Activated effector memory CD4-positive, alpha-beta T cell treated with Interleukin-2 at 50 U/mL for 16 hours (primary cell): ENCODE measurements at places on chromosomes 16 and 17.

GRCh38 chr17:44203731-44204440, 4.2 kb upstream of the ATXN7L3 start:
- DNase-seq: no peak

GRCh38 chr17:38556239-38556638, 49.5 kb downstream of the SRCIN1 start:
- DNase-seq: no peak

DNA sequence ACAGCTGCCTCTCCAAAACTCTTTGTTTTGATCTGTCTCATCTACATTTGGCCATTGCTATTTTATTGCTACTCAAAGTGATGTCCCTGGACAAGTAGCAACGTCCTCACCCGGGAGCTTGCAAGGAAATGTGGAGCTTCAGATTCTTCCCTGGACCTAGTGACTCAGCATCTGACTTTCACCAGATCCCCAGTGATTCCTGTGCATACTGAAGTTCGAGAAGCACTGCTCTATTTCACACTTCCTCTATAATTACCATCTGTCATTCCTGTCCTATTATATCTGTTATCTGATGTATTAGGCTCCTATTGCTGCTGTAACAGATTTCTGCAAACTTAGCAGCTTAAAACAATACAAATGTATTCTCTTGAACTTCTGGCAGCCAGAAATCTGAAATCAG, 28.5 kb upstream of the VAT1L start:
- no peak for DNase-seq

DNA sequence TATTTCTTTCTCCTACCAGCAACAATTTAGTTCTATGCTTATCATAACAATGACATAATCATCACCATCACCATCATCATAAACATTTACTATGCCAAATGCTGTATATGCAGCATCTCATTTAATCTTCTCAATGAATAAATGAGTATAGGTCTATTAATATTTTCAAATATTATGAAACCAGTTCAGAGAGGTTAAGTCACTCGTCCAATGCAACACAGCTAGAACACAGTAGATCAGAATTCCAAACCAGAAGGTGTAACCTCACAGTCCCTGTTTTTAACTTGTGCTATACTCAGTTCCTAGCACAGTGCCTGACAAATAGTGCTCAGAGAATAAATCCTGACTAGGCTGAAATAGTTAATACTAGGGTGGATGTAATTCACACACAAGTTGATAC, 314.8 kb downstream of the XYLT1 start:
- no peak for DNase-seq

- DNase-seq: no peak
Measured at GRCh38 chr16:72938795-72939164, 109.1 kb downstream of the ZFHX3 start.

DNA sequence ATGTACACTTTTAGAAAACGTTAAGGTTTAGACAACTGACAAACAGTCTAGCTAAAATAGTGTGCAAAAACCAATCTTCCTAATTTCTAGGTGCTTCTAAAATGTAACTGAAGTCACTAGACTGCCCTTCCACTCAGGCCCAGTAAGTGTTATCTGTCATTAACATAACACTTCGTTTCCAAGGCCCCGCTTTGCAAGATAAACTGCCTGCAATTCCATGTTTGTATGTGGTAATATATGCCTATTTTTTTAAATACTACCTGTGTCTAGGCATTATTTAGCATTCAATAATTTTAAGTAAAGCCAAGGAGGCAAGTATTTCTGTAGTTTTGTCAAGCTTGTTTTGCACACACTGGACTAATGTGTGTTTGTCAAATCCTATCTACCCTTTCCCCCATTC, 3.2 kb downstream of the USP32 start:
- DNase-seq: no peak

- no peak for DNase-seq
Measured at GRCh38 chr17:60901242-60901641, 223.6 kb downstream of the BCAS3 start.

DNA sequence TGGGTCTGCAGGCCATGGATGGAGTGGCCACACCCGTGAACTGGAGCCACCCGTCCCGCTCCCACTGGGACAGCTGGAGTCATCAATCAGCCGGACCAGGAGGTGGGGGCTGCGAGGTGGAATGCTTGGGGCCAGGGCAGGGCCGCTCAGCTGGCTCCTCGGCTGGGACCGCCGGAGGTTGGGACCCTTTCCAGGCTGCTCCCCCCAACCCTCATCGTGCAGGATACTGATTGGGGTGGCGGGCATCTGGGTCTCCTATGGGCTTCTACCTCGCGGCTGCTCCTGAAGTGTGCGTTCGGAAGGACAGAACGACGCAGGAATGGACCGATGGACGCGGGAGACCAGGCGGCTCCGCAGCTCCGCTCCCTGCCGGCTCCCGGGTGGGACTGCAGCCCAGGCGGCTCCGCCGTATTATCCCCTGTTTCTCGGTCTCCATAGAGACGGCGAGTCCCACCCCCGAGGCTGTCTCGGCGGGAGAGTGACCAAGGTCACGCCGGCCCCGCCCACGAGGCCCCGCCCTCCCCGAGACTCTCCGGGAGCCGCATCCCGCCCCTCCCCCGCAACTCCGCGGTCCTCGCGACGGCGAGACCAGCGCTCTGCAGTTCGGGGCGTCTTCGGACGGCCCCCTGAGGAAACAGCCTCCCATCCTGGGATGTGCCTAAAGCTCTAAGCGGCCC, at the start of gene TPPP3:
Gene TPPP3 (minus strand): TSS at position 388 of the 677 bp plus-strand sequence. CDS start 2,387 bp downstream, outside the sequence.
- no peak for DNase-seq

- no peak for DNase-seq
Measured at GRCh38 chr17:71409137-71409536, 711.7 kb upstream of the SOX9 start.
